ENCODE measurements at places on chromosomes 12 and 14.

DNA sequence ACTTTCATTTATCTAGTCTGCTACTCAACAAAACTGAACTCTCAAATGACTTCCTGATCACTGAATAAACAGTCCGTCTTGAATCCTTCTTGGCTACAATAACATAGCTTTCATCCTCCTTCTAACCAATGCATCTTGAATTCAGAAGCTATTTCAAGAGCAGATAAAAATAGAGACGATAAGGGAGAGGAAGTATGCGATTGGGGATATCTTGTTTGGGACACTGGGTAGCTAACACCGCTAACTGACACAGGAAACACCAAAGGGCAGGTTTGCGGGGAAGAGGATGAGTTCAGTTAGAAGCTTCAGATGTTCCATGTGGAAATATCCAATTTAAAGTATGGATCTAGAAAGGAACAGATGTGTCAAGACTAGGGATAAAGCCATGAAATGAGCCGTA is 102.5 kb downstream of the SLC41A2 start:
- no peak for DNase-seq

GRCh38 chr14:80906946-80907345 is 34.6 kb downstream of the CEP128 start:
- no peak for DNase-seq

- DNase-seq, result no peak
Measured at GRCh38 chr12:3563966-3564365, 73.0 kb downstream of the PRMT8 start.

GRCh38 chr14:53847881-53848280 is 108.7 kb downstream of the BMP4 start:
- no peak for DNase-seq

DNA sequence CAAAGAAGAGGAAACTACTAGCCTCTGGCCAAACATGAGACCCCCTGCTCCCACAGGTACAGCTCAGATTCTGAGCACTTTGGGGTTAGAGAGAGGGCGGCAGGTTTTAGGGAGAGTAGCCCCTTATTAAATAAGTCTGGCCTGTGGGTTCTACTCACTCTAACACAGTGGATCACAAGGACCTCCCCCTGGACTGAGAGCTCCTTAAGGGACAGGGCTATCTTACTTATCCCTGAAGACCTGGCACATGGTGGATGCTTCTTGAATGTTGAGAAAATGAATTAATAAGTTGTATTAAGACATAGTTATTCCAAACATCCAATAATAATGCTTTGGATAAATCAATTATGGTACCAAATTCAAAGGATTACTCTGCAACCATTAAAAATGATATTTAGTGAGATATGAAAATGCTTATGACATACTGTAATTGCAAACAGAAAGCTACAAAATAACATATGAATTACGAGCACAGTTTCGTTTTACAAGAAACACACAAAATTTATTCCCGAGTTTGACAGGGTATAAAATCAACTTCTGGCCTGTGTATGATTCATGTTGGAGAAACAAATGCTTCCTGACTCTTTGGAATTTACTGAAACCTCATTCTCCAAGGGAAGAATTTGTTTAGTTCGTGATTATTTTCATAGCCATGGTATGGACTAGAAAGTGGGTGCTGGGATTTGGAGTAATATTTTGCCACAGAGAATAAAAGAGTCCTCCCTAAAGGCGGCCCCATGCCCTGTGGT is 59.3 kb upstream of the BDKRB2 start:
- no peak for DNase-seq

DNA sequence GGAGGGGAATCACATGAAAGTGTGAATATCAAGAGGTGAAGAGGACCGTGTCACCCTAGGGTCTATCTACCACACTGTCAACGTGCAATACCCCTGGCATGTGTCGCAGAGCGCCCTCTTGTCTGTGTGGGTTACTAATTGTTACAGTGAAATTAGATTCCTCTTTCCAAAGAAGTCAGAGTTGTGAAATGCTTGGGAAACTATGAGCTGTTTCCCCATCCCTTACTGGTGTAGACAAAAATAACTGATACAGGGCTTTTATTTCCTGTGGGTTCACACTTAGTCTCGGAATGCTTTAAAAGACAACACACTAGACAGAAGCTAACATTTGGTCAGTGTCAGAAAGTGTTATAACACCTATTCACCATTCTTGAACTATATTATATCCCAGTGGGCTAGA is 597.3 kb downstream of the NRXN3 start:
- DNase-seq, result no peak

GRCh38 chr12:130651188-130651959 is 64.7 kb downstream of the RIMBP2 start:
- peak; percentile 65 for DNase-seq

DNA sequence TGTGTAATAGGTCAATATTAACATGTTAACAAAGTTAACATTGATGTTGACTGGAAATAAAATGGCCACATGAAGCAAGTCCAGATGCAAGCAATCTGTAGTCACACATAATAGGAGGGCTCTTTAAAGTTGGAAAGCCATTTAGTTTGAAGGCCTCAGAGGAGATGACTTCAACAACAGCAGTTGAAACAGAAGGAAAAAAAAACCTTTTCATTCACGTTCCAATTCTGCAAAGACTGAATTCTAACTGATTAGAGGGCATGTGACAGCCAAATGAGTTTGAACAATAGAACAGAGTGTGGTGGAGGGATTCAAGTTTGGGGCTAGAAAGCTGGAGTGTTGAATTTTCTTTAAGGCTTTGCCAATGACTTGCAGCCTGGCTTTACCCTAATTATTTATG is 41.5 kb upstream of the DAAM1 start:
- DNase-seq, result no peak

GRCh38 chr12:80936353-80936641 is 1.4 kb downstream of the LIN7A start:
- DNase-seq, result no peak

GRCh38 chr14:49294621-49295148 is 291.5 kb downstream of the RPS29 start:
- no peak for DNase-seq

- DNase-seq, result peak; percentile 54
Measured at GRCh38 chr12:18825138-18825537, 87.2 kb downstream of the CAPZA3 start.

DNA sequence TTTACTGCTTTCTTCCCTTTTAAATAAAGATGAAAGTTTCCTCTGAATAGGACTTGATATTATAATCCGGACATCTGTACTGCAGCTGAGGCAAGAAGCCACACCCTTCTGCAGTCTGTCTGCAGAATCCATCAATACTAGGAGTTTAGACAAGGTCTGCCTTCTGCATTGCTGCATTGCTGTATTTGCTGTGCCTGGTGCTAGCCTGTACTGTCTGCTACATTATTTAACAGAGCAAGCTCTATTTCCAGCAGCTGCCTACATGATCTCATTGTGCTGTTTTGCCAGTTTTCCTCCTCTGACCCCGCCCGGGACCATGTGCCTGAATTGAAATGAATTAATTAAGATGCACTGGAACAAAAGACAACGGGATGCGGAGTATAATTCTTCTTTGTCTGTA is 1.7 kb downstream of the TUBA1A start:
- DNase-seq, result peak; percentile 85

DNA sequence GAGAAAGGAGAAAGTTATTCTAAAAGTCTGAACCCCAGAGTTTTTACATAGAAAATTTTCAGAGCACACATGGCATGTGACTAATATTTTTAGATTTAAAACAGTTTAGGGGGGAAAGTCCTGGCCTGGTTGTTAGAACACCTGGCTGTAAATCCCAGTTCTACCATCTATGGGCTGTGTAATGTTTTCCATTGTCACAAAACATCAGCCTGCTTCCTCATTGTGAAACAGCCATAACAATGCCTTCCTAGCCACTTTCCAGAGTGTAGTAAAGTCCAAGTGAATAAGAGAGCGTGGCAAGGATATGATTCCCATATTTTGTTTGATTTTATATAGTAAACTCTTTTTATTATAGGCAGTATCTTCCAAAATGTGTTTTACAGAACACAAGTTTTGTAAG is 310.0 kb upstream of the DCN start:
- no peak for DNase-seq

- DNase-seq, result no peak
Measured at GRCh38 chr12:774051-774614, 21.8 kb downstream of the WNK1 start.

DNA sequence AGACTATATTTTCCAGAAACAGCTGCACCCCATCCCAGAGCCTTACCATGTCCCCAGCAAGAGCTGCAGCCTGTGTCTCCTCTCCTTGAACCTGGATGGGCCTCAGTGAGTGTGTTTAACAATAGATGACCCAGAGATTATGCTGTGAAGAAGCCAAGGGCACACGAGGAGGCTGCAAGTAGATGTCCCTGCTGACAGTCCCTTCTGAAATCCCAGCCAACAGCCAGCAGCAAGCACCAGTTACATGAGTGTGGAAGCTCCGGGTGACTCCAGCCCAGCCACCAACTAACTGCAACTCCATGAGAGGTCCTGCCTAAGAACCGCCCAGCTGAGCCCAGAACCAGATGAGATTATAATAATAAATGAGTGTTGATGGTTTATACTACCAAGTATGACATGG is 191.7 kb downstream of the BCL11B start:
- no peak for DNase-seq

DNA sequence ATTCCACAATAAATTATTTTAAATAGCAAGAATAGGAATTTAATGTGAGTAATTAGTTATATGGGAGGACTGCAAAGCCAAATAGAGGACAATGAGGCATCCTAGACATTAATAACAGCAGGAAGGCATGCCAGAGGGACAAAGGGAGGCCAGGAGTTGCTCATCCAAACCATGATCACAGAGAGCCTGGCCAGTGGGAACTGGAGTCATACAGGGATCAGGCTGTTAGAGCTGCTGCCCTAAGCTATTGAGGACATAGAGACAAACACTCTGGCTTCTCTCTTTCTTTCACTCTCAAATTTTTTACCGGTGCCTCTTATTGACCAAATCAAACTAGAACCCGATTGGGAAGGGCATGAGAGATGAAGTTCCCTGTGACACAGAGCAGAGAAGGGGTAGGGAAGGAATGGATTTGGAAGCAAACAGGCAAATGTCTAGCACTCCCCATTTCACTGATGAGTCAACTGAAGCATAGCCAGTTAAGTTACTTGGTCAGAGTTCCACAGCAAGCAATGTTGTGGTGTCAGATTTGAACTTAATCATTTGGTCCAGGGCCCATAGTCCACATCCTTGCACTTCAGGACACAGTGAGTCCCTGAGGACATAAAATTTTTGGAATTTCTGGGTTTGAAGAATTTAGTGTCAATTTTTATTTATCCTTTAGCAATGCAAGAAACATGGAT is 17.9 kb upstream of the CFAP54 start:
- DNase-seq, result no peak

- DNase-seq, result no peak
Measured at GRCh38 chr12:43917896-43918295, 82.0 kb downstream of the TMEM117 start.

- no peak for DNase-seq
Measured at GRCh38 chr12:52367876-52368275, 595 bp upstream of the KRT85 start.

- DNase-seq, result no peak
Measured at GRCh38 chr14:21093769-21094681, 4.4 kb downstream of the ZNF219 start.

GRCh38 chr12:96879301-96879700 is 27.8 kb upstream of the NEDD1 start:
- DNase-seq, result no peak

- DNase-seq, result no peak
Measured at GRCh38 chr14:33406766-33407165, 468.1 kb downstream of the NPAS3 start.

DNA sequence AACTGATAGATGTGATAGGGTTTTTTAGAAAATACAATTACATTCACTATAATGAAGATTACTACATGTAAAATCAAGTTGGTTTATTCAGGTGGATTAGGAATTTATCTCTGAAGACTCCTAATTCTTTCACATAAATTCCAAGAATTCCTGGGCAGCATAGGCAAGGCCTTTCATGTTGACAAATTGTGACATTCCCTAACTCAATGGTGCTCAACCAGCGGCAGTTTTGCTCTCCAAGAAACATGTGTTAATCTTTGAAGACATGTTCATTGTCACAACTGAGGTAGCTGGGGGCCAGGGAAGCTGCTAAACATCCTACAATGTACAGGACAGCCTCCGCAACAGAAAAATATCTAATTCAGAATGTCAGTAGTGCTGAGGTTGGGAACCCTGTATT is 46.3 kb downstream of the PTPRQ start:
- no peak for DNase-seq

DNA sequence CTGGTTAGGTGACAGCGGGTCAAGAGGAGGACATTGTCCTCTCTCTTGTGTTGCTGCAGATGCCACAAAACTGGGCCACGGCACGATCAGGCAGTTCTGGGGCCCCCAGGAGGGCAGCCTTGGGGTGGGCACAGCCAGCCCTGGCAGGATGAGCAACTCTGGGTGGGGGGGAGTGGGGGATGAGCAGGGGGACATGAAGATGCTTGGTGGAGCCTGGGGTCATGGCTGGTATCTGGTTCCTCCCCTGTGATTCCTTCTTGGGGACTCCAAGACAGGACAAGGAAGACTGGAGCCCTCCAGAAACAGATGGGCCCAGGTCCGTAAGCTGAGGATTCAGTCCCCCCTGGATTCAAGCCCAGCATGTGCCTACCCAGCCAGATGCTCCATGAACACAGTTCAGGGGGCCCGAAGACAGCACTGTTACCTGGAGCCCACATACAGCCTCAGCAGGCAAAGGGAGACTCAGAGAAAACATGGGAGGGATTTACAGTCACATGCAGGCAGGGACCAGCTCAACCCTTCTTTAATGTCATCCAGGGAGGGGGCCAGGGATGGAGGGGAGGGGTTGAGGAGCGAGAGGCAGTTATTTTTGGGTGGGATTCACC is 10.4 kb downstream of the SERPINA1 start:
- no peak for DNase-seq

GRCh38 chr14:55323910-55324309 is 52.7 kb downstream of the FBXO34 start:
- DNase-seq, result no peak

GRCh38 chr12:59046763-59047534 is 126.6 kb upstream of the LRIG3 start:
- DNase-seq, result no peak

DNA sequence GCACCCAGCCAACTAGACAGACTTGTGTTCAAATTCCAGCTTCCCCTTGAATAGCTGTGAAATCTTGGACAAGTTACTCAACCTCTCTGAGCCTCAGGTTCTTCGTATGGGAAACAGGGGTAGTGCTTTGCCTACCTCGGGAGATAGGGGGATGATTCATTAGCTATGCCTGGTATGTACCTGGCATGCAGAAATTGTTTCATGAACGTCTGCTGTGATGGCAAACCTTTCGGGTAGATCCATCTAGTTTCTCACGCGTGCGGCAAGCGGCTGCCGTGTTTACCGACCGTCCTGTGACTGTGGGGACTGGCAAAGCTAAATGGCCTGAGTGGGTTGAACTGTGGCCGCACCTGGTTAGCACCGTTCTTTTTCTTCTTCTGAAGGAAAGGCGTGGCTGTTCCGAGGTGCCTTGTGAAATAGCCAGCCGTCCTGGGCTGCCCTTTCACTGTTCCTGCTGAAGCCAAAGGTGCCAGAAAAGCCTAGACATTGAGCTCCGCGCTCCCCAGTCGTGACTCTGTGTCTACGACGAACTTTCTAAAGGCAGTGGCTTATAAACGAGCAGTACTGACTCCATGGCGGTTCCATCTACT is 40.6 kb upstream of the MED13L start:
- no peak for DNase-seq

GRCh38 chr14:54652188-54652587 is 85.3 kb downstream of the SAMD4A start:
- DNase-seq, result peak; percentile 95

Data from posterior vena cava (tissue), 2 donors.